Heart right ventricle (tissue), 16 donors: ENCODE measurements at places on chromosomes 11 and 22. TPM values are rescaled to one million over a fixed set of nuclear protein-coding genes. Genes with fewer than 3 reads are reported as not detected.

- no peak for DNase-seq
Observed at GRCh38 chr11:64379160-64379559, 20.2 kb downstream of the RPS6KA4 start.

DNA sequence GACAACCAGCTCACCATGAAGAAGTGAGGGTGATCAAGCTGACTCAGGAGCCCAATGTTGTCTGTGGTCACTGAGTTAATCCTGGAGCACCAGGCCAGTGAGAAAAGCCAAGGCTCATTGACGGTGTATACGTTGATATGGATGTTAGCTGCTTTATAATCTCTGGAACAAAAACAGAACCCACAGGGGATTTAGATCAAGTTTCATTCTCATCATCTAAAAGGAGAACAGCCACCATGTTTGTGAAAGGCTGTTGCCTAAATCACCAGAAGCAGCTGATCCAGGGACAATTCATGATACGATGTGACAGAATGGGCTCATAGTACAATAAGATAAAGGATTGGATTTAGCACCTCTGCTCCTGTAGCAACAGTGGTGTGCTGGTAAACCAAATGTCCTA, 68.5 kb downstream of the GDPD4 start:
- no peak for DNase-seq

DNA sequence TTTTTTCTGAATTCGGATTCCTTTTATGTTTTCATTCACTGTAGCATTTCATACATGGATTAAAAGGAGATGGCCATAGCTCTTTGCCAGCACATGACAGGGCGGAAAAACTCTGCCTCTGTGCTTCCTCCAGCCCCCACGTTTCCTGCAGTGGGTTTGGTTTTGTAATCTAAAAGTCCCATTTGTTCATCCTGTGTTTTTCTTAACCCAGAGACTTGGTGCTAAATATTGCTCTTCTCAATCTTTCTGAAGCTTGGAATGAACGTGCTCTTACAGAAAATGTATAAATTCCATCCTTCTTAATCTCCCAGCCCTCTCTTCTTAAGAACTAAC, 89.9 kb downstream of the PPP6R3 start:
- DNase-seq = no peak

- DNase-seq = no peak
Observed at GRCh38 chr22:48242461-48242864, 1480.0 kb downstream of the TBC1D22A start.

GRCh38 chr11:70584498-70585235, 186.3 kb downstream of the CTTN start:
- no peak for DNase-seq

DNA sequence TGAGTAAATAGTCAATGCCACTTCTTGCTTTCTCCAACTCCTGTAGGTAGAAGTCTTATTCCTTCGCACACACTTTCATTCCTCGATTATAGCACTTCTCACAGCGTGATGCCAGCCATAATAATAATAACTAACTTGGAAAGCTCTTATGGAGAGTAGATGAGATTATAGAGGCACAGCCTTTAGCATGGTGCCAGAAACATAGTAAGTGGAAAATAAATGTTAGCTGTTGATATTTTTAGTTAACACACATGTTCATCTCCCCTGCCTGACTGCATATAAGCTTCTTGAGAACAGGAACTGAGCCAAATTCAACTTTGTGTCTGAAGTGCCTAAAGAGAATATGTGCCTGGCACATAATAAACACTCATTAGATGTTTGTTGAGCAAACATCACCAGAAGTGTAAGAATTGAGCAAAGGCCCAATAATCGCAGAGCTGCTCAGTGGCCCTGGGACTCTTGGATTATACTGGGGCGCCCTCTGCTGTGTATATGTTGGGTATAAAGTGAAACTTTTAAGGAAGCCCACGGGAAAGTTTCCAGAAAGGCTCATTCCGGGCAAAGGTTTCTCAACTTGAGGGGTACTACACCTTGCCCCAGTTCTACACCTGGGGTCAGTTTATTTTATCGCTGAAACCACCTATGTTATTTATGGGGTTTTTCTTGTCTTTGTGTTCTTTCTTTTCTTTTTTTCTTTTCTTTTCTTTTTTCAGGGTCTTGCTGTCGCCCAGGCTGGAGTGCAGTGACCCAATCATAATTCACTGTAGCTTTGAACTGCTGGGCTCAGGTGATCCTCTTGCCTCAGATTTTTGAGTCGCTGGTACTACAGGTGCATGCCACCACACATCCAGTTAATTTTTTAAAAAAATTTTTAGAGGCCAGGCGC, 22.3 kb downstream of the SLN start:
- peak; percentile 33 for DNase-seq

DNA sequence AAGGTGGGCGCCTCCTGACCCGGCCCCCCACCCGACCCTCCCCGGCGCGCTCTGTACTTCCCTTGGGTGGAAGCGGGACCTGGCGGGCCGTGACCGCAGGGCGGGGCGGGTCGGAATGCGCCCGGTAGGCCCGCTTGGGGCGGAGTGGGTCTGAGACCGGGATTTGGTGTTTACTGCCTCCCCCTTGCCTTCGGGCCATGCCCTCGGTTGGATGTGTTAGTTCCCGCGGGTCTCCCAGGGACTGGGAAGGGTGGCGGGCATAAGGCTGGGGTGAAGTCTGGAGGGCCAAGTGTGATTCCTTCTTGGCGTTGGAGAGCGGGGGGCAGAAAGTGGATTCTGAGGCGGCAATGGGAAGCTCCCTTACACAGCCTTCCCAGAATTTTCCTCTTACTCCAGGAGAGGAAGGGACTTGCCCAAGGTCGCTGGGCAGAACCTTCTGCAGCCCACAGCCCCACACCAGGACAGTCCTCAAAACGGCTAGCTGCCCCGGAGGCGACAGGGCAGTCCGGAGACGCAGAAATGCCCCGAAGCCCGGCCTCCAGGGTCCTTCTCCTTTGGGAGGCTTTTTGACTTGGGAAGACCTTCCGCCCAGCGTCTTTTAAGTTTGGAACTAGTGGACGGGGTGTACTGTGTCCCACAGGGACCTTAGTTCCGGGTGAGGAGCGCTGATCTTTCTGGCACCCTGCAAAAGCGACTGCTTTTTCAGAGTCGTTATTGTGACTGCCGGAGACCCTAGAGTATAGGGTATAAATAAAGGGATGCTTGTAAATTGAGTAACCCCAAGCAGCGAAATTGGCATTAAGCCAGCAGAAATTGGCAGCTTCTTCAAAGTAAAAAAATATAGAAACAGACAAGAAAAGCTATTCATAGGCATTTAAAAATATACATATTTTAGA, 647 bp downstream of the SWAP70 start:
- peak; percentile 39 for DNase-seq

- DNase-seq = no peak
Observed at GRCh38 chr11:65414776-65415498, 7.7 kb upstream of the NEAT1 start.

DNA sequence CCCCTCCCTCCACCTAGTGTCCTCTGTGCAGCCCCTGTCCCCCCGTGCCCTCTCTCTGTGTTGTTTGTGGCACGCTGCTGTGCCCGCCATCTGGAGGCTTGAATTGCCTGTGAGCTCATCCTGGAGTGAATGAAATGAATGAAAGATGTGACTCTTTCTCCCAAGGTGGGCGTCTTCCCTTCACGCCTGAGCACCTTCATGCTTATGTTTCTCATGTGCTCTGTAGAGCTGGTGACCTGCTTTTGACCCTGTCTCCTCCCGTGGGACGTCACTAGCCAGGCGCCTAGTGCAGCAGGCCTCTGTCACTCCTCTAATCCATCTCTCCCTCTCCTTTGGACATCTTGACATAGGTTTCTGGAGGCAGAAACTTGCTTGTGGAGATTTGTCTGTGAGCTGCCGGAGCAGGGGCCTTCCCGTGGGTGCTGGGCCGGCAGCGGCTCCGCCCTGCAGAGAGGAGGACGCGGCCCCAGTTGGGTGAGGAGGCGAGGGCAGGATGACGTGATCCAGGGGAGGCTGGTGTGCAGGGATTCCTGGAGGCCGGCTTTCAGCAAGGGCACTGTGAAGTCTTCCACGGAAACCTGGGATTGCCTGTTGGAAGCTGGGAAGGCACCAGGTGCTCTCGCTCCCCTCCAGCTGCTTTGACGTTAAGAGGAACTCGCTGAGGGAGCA, 40.6 kb downstream of the MUC6 start:
- no peak for DNase-seq

Gene APOL5
- total RNA-seq = not detected

Gene ZFP91
- total RNA-seq = 58.5 TPM

Gene SLC16A8
- not detected for total RNA-seq

Gene ARHGEF17
- 50.6 TPM for total RNA-seq
